Tongue (tissue), 3 donors: ENCODE measurements at places on chromosomes 5 and 9. TPM values are rescaled to one million over a fixed set of nuclear protein-coding genes. Genes with fewer than 3 reads are reported as not detected.

ACOT12 gene
- not detected for total RNA-seq

SPATA9 gene
- not detected for total RNA-seq

OSTF1 gene
- 17.8 TPM for total RNA-seq

DNA sequence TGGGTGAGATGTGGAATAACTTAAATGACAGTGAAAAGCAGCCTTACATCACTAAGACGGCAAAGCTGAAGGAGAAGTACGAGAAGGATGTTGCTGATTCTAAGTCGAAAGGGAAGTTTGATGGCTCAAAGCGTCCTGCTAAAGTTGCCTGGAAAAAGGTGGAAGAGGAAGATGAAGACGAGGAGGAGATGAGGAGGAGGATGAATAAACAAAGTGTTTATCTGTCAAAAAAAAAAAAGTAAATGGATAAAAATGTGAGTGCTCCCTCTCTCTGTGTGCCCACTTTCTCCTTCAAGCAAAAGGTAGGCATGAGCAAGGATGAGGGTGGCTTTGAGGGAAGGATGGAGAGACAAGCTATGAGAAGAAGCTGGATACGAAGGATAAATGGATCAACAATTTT, 4.2 kb upstream of the CANX start:
- DNase-seq: no peak

DNA sequence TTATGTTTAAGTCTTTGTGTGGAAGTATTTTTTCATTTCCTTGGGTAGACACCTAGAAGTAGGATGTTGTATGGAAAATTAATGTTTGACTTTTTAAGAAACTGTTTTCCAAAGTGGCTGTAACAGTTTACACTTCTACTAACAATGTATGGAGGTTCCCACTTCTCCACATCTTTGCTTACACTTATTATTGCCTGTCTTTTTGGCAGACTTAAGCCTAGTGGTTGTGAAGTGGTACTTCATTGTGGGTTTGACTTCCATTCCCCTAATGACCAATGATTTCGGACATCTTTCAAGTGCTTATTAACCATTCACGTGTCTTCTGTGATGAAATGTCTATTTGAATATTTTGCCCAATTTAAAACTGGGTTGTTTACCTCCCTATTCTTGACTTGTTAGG, 91.5 kb upstream of the CDKN2B start:
- DNase-seq: no peak

GRCh38 chr5:115084246-115084793, 85.4 kb downstream of the TRIM36 start:
- no peak for DNase-seq

DNA sequence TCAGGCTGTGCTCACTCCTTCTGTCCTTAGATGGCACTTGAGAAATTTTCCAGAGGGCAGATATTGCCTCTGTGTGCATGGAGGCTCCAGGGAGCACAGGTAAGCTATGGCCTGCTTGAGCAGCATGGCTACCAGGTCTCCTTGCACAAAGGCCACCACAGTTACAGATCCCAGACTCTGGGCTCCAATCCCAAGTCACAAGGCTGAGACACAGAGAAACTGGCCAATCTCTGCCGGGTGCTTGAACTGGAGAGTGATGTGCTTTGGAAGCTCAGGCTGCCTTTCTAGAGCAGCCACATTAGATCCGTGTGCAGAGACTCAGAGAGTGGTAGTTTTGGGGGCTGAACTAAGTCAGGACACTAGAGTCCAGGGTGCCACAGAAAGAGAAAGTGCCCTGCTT, 145.7 kb downstream of the SEMA6A start:
- DNase-seq: no peak

DNA sequence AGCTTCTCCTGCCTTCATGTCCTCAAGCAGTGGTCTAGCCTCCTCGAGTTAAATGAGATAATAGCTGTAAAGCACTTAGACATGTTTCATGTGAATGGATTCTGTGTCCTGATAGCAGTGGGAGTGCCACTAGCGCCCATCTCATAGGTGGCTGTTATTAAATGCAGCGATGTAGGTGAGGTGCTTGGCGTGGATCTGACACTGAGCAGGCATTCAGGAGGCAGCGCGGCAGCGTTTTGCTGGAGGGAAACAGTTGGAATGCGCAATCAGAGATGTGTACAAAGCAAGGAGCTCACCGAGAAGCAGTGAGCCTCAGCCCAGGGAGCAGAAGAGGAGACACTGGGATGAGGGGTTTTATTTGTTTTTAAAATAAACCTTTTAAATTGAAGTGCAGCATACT, 106.6 kb downstream of the RGS3 start:
- DNase-seq: no peak

GRCh38 chr9:27157097-27157496, 48.1 kb downstream of the TEK start:
- no peak for DNase-seq
